ENCODE measurements at places on chromosomes 11 and 22.

- no peak for DNase-seq
Observed at GRCh38 chr11:57546869-57547475, 9.6 kb downstream of the SMTNL1 start.

DNA sequence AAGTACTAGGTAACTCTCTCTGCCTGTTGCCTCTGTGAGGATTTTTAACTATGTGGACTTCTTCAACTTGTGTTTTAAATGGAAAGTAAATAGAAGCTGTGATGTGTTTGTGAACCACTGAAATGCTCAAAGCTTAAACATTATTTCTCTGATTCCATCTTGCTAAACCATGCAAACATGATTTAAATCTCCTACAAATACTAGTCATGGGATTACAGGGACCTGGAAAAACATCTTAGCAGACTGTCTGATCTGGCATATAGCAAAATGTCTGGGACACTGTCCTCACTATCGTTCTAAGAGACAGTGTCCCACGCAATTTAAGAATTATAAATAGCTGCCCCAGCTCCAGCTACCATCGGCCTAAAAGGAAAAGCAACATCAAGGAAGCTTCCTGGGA, 914.5 kb upstream of the FAT3 start:
- no peak for DNase-seq

GRCh38 chr11:64018310-64018709, 17.4 kb upstream of the FLRT1 start:
- no peak for DNase-seq

GRCh38 chr11:115418081-115418480, 86.1 kb downstream of the CADM1 start:
- no peak for DNase-seq

GRCh38 chr11:86753459-86753858, 46.9 kb upstream of the PRSS23 start:
- DNase-seq: no peak

- DNase-seq: no peak
Observed at GRCh38 chr11:35036639-35037038, 102.3 kb upstream of the CD44 start.

GRCh38 chr11:123628936-123629683, 25.3 kb downstream of the SCN3B start:
- no peak for DNase-seq

DNA sequence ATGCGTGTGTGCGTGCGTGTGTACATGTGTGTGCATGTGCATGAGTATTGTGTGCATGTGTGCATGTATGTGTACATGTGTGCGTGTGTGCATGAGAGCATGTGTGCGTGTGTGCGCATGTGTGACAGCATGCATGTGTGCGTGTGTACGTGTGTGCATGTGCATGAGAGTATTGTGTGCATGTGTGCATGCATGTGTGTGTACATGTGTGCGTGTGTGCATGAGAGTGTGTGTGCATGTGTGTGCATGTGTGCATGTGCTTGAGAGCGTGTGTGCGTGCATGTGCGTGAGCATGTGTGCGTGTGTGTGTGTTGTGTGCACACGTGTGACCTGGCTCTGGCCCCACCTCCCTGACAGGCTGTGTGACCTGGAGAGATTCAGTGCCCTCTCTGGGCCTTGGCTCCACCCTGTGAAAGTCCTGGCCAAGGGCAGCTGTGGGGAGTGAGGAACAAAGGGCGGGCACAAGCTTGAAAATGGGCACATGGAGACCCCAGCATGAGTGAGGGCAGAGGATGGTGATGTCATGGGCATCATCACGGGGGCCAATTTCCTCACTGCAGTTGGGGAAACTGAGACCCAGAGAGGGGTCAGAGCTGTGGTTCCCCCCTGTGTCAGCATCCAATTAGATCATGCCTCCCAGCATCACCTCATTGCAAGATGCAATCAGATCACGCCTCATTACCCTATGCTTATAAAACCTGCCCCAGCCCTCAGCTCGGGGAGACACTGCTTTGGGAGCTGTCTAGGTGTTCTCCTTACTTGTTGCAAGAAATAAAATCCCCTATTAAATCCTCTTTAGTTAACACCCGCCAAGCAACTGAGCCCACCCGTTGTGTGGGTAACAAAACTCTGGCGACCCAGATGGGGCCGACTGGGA, 658 bp downstream of the ACY3 start:
- DNase-seq: no peak

- no peak for DNase-seq
Observed at GRCh38 chr11:68138237-68138636, 17.0 kb upstream of the CHKA start.

DNA sequence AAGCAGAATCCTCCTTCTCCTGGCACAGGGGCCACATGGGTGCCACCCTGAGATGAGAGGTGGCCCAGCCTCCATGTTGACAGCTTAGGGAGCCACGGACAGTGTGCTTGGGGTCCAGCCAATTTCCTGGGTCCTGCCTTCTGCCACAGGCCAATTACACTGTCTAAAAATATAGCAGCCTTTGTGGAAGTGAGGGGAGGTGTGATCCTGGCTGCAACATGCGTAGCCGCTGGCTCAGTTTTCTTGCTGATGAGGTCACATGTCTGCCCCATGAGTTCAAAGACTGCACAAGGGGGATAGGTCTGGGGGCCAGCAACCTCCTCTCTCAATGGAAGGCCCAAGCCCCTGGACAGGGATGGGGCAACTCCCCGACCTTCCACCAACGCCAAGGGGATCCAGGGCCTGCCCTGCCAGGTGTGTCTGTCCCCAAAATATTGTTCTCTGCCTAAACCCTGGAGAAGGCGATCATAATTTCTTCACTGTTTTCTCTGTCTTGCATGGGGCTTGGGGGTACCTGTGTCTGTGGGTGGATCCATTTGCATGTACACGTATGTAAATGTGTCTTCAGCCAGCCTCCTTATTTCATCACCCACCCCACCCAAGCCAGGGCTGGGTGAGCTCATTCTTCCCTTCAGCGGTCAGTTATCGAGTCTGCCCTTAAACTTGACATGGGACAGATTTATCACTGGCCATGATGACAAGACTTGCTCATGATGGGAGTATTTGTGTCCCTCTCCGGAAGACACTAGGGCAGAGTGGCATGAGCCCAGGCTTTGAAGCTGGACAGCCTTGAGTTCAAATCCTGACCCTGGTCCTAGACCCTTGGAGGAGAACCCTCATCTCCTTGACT, 59.4 kb downstream of the OTOG start:
- no peak for DNase-seq

DNA sequence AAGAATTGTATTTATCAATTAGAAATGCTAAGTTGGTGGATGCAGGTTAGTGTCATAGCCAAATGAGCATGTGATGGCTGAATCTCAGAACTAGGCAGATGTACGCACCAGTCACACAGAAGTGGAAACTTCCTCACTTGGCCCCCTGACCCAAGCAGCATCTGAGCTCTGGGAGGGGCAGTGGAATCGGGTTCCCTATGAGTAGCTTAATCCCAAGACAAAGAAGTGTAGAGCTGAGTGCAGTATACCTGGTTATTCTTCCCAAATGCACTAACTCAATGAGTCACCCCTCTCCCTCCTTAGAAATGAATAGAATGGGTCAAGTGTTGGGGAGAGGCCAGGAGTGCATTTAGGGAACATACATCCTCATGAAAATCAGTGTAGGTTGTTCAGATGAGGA, 224.6 kb downstream of the FAT3 start:
- DNase-seq: no peak

DNA sequence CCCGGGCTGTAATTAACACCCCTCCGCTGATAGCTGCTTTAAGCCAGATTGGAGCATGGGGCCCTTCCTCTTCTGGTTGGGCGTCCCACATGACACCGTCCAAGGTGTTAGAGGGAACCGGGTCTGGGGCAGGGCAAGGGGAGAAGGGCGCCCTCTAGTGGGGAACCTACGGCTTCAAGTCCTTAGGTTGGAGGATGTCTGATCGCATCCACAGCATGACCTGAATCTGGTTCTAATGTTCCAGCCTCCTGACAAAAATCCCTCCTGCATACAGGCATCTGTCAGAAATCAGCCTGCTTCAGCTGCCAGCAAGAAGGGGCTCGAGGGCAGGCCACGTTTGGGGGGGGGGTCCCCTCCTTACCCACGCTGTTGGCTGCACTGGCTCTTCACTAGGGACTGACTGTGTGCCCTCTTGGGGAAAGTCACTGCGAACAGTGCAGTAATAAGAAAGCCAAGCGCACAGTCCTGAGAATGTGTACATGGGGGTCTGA, 94.2 kb upstream of the TBCEL start:
- DNase-seq: no peak

DNA sequence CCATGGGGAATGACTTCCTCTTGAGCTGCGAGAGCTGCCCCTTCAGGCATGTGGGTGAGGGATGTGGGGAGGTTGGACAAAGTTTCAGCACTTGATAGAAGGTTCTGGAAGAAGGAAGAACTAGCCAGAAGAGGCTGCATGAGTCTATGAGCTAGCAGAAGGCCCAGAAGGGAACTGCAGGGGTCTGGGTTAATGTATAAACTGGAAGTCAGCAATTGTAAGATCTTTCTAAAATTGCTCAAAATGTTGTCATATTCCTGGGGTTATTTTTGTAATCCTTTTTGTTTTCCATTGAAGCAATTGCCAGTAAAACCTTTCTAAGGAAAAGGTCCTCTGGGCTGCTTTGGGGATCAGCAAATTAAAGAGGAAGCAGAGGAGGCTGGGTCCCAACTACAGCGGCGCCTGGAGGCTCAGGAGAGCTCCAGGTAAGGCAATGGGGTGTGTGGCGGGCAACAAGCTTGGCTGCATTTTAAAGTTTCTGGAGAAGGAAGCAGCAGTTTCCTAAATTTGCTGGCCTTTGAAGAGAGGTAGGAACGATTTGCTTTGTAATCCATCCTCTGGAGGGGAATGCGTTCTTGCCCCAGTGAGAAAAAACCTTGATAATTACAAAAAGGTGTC, 29.2 kb downstream of the ADAMTS15 start:
- no peak for DNase-seq

DNA sequence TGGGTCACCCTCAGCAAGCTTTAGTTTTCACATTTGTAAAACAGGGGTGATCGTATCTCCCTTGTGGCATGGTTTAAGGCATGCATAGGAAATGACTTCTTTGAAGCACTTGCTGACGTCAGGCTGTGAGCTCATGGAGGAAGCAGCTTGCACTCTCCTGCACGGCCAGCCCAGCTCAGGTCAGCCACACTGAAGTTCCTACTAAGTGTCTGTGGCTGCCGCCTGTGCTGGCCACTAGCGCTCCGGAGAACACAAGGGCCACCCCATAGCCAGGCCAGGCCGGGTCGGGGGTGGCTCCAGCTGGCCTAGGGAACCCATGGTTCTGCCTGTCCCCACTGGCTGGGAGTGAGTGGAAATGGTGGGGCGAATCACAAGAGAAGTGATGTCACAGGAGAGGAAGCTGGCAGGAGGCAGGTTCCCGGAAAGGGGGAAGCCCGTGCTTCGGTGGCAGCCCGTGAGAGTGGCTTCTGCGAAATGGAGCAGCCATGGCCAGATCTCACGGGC, 28.2 kb downstream of the KCTD17 start:
- no peak for DNase-seq

GRCh38 chr11:45142241-45143055, 4.0 kb upstream of the PRDM11 start:
- no peak for DNase-seq

DNA sequence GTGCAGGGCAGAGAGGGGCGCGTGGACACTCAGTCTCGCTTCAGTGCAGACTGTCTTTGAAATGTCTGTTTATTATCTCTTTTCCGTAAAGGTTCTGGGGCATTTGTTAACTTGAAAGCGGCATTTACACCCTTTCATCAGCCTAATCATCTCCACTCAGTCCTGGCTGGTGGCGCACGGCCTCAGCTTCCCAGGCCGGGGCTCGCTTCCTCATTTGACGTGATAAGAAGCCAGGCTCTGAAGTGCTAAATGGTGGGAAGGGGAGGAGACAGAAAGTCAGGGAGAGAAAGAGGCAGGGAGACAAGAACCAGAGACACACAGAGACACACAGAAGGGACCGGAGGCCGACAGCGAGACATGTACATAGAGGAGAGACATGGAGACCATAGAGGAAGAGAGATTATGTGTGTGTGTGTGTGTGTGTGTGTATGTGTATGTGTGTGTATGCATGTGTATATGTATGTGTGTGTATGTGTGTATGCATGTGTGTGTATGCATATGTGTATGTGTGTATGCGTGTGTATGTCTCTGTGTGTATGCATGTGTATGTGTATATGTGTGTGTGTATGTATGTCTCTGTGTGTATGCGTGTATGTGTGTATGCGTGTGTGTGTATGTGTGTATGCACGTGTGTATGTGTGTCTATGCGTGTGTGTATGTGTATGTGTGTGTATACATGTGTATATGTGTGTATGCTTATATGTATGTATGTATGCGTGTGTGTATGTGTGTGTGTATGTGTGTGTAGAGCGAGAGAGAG, 101.5 kb downstream of the ST3GAL4 start:
- DNase-seq: no peak

DNA sequence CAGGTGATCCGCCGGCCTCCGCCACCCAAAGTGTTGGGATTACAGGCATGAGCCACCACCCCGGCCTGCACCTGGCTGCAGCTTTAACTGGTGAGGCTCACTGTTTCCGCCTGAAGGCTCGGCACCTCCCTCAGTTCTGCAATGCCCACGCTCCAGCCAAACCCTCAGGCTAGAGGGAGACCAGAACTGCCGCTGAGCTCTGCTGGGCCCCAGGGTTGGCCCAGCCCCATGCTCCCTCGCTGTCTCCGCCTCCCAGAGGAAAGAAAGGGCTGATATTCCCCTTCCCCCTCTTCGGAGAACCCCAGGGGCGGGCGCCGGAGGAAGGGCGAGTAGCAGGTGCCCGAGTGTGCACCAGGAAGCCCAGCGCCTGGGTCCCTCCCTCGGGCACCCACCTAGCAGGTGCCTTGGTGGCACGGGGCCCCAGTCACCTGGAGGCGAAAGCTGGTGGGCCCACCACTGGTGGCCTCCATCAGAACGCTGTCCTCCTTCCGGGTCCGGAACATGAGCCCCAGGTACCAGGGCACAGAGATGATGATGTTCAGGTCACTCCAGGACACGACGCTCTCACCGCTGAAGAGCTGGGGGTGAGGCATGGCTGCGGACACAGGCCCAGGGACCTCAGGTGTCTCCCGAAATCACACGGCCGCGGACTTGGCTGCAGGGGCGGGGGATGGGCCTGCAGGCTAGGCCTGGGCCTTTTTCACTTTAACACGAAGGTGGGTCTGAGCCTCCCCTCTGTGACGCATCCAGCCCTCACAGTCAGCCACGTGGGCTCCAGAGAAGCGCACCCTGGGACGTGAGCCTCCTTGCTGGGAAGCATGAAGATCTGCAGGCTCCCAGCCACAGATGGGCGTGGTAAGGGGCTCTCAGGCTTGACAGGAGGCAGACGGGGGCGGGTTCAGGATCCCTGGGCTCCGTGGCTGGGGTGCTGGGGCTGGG, 73.3 kb downstream of the TRMU start:
- no peak for DNase-seq

- no peak for DNase-seq
Observed at GRCh38 chr22:21444701-21445436, 22.3 kb upstream of the TMEM191C start.

GRCh38 chr11:12540913-12541582, 133.2 kb upstream of the TEAD1 start:
- no peak for DNase-seq
